ENCODE measurements at places on chromosomes 16 and 17.

- peak; percentile 86 for DNase-seq
These were observed 32.1 kb downstream of the IST1 start for GRCh38 chr16:71927383-71927782.

- DNase-seq, result no peak
These were observed 386.7 kb upstream of the ZFHX3 start for GRCh38 chr16:73434621-73435020.

- peak; percentile 62 for DNase-seq
These were observed 94.6 kb downstream of the RGS9 start for GRCh38 chr17:65231662-65232335.

DNA sequence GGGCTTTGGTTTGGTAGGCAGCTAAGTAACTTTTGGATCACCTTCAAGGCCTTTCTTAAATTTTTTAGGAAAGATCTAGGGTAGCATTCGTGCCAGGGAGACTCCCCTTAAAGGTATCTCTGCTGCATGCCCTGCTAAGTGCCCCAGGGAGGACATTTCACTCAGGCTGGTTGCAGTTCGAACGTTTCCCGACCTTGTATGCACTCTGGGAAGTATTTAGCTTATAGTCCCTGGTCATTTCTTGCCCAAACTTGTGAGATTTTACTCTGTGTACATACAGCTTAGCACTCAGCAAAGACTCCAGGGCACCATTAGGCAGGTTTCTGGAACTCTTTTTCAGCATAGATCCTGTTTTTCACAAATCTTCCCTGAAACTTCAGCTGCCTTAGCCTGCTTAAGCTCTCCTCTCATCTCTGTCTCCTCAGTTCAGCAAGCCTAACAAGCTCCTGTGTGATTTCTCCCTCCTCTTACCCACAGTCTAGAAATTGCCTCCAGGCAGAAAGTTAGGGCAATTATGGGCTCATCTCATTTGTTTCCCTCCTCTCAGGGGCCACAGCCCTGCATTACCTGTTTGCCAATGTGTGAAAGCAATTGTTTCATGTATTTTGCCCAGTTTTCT lies 84.6 kb downstream of the MRTFB start:
- no peak for DNase-seq

GRCh38 chr16:79328402-79329165 lies 272.0 kb downstream of the MAF start:
- no peak for DNase-seq

DNA sequence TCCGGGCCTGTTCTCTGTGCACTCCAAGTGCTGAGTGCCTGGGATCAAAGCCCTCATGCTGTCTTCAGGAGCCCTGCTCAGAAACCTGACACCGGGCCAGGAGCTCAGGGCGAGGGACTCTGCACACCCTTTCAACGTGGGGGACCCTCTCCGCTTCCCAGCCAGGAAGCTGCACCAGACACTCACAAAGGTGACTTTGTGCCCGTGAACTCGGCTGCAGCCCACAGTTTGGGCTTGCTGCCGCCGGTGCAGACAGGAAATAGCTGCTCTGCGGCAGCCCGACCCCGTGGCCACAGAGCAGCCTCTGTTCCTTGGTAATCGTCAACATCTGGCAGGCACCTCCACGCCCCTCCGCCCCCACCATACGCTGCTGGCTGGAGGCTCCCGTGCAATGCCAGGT lies 93.4 kb upstream of the METRNL start:
- no peak for DNase-seq

DNA sequence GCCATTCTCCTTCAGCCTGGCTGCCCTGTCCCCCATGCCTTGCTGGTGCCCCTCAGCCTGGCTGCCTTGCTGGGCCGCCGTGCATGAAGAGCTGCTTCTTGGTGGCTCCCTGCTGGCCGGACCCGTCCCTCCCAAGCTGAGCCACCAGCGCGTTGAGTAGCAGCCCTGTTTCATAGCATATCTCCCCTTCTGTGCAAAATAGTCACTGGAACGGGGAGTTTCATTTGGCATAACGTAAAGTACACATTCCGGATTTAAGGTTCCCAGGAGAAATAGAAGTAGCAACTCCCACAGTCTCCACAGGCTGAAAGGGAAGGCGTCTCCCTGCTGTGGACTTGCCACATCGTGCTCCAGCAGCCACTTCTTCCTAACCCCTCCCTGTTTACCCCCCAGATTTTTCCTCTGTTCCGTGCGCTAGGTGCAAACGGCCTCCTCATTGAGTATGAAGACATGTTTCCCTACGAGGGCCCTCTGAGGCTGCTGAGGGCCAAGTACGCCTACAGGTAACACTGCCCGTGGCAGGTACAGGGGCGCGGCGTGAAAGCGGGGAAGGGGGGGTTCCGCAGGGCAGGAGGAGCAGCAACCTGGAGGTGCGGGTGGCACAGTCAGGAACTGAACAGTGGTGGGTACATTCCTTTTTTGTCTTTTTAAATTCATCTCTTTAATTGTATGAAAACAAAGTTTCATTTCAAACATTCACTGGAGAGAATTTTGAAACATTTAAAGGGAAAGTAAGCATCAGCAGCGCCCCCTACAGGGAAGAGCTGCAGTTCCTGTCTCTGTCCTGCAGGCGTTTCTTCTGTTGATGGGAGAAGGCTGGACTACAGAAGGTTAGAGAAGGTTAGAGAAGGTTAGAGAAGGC lies 5.8 kb upstream of the OGFOD3 start:
- no peak for DNase-seq

- no peak for DNase-seq
These were observed 15.8 kb downstream of the CYB5B start for GRCh38 chr16:69440250-69440649.
